ENCODE measurements at places on chromosomes 2 and 18.

DNA sequence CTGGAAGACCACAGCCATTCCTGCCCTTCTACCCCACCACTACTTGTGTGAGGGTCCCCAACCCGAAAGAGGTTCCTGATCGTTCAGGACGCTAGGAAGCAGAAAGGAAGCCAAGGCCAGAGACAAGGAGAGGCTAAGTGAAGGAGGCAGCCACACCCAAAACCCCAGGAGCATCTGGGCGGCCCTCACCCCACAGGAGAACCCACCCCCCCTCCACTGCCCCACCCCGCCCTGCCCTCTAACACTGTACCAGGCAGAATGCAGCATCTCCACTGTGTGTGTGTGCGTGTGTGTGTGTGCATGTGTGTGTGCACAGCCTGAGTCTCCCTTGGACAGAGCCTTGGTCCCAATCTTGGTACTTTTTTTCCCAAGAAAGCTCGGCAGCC, 207.5 kb upstream of the HAAO start:
- DNase-seq, result no peak

GRCh38 chr2:157428500-157429175, 15.3 kb downstream of the CYTIP start:
- DNase-seq, result no peak

GRCh38 chr2:2536416-2537056, 205.5 kb upstream of the MYT1L start:
- DNase-seq, result no peak

DNA sequence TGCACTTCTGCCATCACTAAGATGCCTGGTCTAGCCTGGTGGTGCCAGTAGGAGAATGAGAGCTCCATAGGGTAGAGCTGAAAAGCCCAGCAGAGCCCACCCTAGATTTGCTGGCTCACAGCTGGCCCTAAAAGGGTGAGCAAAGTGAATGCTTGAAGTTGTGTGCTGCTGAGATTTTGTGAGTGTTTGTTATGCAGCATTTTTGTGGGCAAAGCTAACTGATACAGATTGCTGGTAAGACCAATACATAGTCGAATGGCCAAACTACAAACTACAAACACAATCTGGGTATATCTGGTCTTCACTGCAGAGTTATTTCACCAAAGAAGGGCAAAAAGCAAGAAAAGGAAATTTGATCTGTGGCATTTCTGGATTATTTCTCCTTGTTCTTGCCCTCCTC, 7.1 kb upstream of the AGAP1 start:
- no peak for DNase-seq

DNA sequence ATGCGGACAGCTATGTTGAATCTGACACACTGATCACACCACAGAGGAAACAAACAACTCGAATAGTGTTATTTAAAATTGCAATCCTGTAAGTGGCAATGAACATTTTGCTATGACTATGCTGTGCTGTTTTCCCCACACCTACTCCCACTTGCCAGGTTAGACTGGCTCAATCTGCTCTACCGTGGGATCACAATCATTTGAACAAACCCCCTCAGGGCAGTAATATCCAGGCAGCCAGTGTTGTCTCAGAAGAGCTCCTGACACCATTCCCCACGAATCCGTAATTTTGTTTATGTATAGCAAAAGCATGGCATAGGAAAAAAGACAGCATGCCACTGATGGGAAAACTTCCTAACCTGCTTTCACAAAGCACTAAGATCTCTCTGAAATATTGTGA, 284.3 kb downstream of the ERBB4 start:
- no peak for DNase-seq

DNA sequence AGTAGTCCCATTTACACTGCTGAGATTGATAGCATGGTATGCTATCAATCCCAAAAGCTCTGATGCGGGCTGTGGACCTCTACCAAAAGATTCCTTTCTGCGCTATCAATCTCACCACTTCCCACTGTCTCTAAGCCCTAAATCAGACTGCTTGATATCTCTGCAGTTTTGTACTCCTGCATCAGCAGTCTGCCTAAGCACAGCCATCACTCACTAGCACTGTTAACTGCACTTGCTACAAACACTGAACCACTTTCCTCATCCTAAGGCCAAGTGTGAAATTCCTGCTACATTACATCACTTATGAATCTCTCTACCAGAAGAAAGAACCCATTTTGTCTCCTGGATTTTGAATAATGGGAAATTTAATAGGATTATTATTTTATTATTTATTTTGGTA, 237.0 kb downstream of the HNMT start:
- DNase-seq, result no peak

DNA sequence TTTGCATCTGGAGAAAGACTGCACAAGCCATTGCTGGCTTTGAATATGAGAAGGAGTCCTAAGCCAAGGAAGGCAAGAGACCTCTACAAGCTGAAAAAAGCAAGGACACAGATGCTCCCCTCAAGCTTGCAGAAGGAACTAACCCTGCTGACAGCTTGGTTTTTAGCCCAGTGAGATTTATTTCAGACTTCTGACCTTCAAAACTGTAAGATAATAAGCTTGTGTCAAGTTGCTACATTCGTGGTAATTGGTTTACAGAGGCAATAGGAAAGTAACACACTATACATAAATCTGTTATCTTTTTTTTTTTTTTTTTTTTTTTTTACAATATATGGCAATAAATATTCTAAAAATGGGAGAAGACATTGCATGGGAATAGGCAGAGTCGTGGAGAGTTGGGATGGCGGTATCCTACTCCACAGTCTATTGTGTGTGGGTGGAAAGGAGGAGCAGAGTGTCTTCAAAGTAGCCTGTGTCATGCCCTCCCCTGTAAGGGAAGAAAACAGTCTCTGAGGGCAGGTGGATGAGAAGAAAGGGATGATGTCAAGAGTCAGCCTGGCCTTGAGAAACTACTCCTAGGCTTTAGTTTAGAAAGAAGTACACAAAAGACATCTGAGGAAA, 196.9 kb downstream of the THSD7B start:
- no peak for DNase-seq

DNA sequence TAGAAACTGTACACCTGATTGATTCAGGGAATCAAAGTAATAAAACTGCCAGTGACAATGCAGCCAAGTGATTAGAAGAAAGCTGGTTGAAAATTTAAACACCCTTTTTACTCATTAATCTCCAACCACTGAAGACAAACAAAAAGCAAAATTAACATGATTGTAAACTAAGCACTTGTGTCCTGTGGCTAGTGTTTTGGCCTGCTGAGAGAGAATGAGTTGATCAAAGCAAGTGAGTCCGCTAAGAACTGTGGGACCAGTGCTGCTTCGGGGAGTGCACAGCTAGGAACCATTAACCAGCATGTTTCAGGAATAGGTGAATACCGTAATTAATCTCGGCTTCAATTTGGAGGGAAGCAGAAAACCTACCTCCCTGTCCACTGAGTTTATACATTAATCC, 13.6 kb upstream of the PAPOLG start:
- DNase-seq, result no peak

- DNase-seq, result peak; percentile 41
Observed at GRCh38 chr2:96507957-96508520, 2.9 kb upstream of the NEURL3 start.

DNA sequence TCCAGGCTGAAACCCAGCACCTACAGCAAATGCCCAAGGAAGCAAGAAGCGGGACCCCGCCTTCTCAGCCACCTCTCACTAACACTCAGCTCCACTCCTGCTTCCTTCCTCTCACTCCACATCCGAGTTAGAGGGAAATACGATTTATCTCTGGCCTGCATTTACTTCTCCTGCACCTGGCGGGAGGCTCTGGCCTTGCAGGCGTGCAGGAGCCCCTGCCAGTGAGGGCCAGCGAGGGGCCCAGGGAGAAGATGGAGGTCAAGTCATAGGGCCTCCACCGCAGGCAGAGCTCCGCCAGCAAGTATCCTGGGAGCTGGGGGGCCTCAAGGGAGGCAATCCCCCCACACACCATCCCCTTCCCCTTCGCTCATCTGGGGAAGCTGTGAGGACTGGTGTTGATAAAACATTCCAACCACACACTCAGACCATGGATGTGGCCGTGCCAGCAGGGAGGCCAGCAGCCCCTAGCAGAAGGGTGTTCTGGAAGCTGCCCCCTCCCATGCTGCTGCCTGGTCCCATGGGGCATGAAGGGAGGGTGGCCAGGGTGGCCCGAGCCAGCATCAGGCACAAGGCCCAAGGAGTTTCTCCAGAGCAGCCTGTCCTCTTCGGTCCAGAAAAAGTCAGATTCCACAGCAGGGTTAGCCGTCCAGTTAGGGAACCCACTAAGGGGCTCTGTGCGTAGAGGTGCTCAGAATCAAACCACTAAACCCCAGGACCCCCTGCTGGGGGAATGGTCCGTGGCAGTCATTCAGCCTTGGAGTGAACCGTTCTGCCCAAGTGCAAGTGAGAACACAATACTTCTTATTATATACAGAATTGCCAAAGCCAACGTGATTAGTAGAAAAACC, 91.2 kb downstream of the HDAC4 start:
- no peak for DNase-seq
